ENCODE measurements at places on chromosomes 5 and 9.
A peak's percentile ranks its signal among the peaks of the same experiment; 100 is the strongest.

GRCh38 chr9:16312116-16312515, 558.4 kb downstream of the BNC2 start:
- DNase-seq: no peak

- DNase-seq: no peak
Measured at GRCh38 chr9:137198051-137198901, 2.3 kb downstream of the TPRN start.

- no peak for DNase-seq
Measured at GRCh38 chr5:168860503-168860902, 281.3 kb upstream of the PANK3 start.

- no peak for DNase-seq
Measured at GRCh38 chr5:86748538-86749105, 130.9 kb downstream of the COX7C start.

GRCh38 chr9:93808115-93809029, 146.8 kb downstream of the BARX1 start:
- DNase-seq: no peak

DNA sequence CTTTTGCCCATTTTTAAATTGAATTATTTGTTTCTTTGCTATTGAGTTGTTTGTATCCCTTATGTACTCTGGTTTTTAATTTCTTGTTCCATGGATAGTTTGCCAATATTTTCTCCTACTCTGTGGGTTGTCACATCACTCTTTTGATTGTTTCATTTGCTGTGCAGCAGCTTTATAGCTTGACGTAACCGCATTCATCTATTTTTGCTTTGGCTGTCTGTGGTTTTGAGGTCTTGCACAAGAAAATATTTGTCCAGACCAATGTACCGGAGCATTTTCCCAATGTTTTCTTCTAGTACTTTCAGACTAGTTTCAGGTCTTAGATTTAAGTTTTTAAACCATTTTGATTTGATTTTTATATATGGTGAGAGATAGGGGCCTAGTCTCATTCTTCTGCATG, 36.2 kb upstream of the ZNF366 start:
- DNase-seq: peak; percentile 77

DNA sequence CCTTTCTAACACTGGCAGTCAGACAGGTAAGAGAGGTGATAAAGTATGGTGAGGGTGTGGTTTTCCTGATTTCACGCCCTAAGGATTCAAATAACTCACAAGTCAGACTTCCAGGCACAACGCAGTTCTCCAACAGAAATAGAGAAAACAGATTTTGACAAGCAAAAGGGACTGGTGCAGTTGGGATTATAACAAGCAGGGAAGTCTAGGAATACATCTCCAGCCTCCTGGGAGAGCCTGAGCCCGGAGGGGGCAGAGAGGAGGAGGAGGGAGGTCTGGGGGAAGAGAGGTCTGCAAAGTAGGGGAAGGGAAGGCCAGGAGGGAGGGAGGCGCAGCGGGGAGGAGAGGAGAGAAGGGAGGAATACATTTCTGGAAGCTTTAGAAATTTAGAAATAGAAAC, 1.6 kb downstream of the CMBL start:
- DNase-seq: no peak

GRCh38 chr5:14713476-14714390, 49.2 kb downstream of the OTULIN start:
- no peak for DNase-seq

DNA sequence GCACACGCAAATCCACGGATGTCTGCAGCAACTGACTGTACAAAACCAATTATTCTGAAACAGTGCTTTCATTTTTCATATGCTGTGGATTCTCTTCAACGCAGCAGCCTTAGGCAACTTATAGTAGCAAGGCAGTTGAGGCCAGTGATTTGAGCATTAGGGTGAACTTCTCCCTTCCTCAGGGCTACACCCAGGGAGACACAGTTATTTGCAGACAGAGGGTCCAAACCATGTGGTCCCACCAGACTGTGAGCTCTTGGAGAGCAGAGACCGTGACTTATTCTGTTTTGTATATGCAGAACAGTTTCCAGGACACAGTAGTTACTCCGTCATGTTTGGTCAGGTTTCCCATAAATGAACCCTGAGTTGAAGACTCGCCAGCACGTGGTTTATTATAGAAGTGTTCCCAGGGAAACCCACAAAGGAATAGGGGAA, 19.0 kb upstream of the WHRN start:
- no peak for DNase-seq

GRCh38 chr5:92328584-92329259, 945.6 kb upstream of the ARRDC3 start:
- DNase-seq: no peak

- DNase-seq: no peak
Measured at GRCh38 chr5:68306361-68307014, 90.9 kb downstream of the PIK3R1 start.

- DNase-seq: no peak
Measured at GRCh38 chr9:110590816-110591215, 11.3 kb upstream of the SVEP1 start.

GRCh38 chr5:67985686-67986387, 229.7 kb upstream of the PIK3R1 start:
- DNase-seq: no peak

DNA sequence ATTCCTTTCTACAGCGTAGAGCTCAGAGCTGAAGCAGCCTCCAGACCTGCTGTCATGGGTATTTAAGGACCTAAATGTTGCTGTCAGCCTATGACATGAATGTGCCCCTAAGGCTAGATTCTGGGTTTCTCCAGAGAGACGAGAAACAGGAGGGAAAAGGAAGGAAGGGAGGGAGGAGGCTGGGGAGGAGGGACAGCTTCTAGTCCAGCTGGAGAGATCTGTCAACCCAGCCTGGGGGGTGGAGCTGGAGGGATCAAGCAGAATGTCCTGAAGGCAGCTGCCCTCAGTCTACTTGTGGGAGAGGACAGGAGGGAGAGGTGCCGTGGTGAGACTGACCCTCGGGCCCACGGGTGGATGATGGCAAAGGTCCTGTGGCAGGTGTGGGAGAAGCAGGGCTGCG, 1.1 kb upstream of the DBH start:
- no peak for DNase-seq

DNA sequence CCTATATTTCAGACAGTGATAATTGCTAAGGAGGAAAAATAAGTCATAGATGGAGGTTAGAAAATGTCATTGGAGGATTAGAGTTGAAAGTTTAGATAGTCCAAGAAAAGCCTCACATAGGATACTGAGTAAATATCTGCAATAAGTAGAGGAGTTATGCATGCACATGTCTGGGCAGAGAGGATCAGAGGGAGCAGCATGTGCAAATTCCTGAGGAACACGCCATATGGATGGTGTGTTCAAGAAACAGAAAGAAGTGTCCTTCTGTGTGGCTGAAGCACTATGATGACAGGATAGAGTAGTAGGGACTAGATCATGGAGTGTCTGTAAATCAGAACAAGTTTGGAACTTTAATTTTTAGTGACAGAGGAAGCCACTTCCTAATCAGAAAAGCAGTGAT, 52.2 kb downstream of the SGCD start:
- no peak for DNase-seq

- DNase-seq: no peak
Measured at GRCh38 chr5:40397091-40397490, 282.6 kb upstream of the PTGER4 start.

DNA sequence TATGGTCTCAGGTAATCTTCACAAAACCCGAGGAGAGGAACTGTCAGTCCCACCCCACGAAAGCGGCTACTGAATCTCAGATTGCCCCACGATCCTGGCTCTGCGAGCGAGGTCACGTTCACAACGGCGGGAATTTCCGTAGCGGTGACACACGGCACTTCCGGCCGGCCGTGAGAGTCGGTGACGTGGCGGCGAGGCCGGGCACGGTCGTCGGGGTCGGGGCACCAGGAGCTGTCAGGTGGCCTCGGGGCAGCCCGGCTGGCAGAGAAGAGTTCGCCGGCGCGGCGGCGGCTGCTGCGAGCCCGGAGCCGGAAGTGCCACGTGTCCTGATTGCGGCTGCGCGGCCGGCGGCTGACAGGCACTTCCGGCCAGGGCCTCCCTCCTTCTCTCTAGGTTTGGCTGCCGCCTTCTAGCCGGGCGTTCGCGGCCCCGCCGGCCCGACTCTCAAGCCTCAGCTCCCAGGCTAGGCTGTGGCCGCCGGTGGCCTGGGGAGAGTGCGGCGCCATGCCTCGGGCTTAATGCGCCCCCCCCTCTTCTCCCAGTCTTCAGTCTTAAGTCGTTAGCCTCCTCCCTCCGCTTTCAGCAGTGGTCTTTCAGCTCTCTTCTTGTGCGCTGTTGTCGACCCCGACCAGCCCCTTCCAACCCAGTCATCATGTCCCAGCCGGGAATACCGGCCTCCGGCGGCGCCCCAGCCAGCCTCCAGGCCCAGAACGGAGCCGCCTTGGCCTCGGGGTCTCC, at the start of gene SEC24A:
TSS of gene SEC24A (plus strand) at position 361 of the 738 bp plus-strand sequence. CDS start at position 653, 292 bp downstream.
- DNase-seq: no peak

GRCh38 chr5:89694026-89694550, 715.5 kb downstream of the CETN3 start:
- DNase-seq: no peak

GRCh38 chr5:20360263-20360662, 372.3 kb upstream of the CDH18 start:
- no peak for DNase-seq

GRCh38 chr9:112743216-112743836, 7.2 kb upstream of the SNX30 start:
- no peak for DNase-seq

GRCh38 chr5:149110406-149110805, 30.9 kb upstream of the ABLIM3 start:
- no peak for DNase-seq

DNA sequence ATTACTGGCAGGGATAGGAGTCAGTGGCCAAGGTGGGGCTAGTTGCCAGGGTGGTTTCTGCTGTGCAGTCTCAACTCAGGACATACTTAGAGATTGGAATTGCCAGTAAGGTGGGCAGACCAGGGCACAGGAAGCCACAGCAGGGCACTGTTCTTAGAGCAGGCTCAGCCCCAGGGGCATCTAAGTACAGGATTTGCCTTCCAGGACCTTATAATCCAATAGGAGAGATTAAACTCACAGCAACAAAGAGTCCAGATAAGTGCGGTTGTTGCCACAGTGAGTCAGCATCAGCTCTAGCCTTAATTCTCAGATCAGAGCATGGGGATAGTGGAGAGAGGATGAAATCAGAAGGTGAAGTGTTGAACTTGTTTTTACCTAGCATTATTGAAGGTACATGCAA, 265.8 kb upstream of the TRPC7 start:
- DNase-seq: peak; percentile 15

DNA sequence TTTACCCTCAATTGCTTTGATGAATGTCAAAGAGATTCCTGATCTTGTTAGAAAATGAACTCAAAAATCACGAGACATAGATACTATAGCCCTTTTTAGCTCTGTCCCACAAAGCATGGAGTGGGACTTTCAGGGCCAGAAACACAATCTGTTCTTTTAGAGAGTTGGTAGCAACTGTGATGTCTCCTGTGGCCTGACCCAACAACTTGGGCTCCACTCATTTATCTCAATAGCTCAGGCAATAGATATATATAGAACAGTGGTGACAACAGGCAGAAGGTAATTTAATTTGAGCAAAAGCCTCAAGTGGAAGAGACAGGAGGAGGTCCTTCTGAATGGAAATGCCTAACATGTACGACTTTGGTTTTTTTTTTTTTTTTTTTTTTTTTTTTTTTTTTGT, 25.2 kb downstream of the TLR4 start:
- DNase-seq: no peak

DNA sequence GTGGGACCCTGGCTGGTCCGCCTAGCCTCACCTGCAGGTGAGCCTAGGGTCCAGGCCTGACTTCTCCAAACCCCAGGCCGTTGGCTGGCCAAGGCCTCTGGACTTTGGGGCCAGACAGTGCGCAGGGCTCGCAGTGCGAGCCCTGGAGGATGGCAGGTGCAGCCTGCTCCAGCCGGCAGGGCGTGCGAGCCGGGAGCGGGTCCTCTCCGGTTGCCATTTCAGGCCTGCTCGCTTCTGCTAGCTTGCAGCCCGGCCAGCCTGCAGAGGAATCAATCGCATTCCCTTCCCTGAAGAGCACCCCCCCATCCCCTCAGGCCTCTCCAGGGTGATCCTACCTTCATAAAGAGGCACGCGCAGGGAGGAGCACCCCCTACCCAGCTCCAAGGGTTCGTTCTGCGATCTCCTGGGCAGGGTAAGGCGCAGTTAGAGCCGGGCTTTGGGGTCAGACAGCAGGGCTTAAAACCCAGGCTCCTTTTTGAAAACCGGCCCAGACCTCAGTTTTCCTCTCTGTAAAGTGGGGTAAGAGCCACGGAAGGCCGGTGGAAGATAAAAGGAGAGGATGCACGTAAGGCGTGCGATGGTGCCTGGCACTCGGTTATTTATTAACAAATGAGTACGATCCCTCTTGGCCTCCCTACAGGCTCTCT, 6.2 kb downstream of the BARHL1 start:
- DNase-seq: no peak

GRCh38 chr5:10789021-10789420, 28.0 kb upstream of the DAP start:
- peak; percentile 83 for DNase-seq

- DNase-seq: no peak
Measured at GRCh38 chr5:175743676-175744210, 85.9 kb downstream of the HRH2 start.

GRCh38 chr5:112239996-112240395, 179.1 kb downstream of the EPB41L4A start:
- DNase-seq: no peak

- DNase-seq: no peak
Measured at GRCh38 chr9:104099630-104100029, 5.5 kb downstream of the SMC2 start.

DNA sequence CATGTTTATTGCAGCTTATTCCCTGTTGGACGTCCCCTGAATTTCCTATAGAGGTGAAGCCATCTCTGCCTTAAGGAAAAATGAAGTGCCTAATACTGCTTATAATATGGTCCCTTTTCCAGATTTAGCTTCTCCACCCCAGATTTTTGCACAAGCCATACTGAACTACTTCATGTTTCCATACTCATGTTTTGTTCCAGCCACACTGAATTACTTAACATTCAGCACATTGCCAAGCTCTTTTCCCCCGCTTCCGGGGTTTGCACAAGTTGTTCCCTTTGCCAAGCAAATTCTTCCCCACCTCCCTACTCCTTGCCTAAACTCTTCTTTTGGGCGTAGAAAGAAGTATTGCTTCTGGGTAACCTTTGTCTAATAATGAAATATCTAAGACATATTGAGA, 1.7 kb upstream of the CNTRL start:
- no peak for DNase-seq

GRCh38 chr5:58012102-58012501, 447.8 kb downstream of the PLK2 start:
- DNase-seq: no peak

GRCh38 chr9:36796671-36797419, 224.2 kb downstream of the MELK start:
- DNase-seq: no peak

- DNase-seq: no peak
Measured at GRCh38 chr5:150046031-150046430, 40.3 kb downstream of the CSF1R start.

GRCh38 chr9:126020836-126021235, 273.7 kb downstream of the PBX3 start:
- no peak for DNase-seq

Measured in non-pigmented ciliary epithelial cell (primary cell).